Omental fat pad (tissue), 4 donors: ENCODE measurements at places on chromosomes 3 and 15. TPM values are rescaled to one million over a fixed set of nuclear protein-coding genes. Genes with fewer than 3 reads are reported as not detected.

DNA sequence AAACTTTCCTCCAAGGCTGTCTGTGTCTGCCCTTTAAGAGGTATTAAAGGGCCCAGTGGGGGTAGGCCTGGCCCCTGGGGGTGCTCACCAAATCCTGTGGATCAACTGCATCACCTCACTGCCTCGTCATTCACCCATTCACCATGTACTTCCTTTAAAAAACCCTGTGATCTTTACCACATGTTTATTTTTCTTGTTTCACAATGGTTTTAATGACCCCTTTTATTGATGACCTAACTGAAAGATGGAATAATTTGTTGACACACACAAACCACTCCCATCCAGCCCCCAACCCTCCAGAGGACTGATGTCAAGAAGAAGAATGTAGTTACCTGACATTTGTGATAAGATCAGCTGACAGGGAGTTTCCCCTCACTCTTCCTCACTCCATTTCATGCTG is 40.8 kb downstream of the KCNAB1 start:
- no peak for DNase-seq

DNA sequence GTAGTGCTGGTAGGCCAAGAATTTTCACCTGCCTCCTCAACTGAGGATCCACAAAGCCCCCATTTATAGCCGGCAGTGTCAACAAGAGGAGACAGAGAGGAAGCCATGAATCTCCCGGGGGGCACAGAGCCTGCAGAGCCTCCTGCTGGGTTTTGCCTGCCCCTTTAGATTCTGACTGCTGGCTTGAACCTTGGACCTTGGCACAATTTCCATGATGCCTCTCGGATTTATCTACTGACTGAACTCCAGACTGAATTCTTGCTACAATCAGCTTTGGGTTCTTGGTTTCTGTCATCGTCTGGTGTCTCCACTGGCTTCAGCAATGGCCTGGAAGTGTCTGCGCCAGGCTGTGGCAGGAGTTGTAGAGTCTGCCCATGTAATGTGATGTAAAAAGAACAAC is 80.7 kb downstream of the GPR156 start:
- no peak for DNase-seq

DNA sequence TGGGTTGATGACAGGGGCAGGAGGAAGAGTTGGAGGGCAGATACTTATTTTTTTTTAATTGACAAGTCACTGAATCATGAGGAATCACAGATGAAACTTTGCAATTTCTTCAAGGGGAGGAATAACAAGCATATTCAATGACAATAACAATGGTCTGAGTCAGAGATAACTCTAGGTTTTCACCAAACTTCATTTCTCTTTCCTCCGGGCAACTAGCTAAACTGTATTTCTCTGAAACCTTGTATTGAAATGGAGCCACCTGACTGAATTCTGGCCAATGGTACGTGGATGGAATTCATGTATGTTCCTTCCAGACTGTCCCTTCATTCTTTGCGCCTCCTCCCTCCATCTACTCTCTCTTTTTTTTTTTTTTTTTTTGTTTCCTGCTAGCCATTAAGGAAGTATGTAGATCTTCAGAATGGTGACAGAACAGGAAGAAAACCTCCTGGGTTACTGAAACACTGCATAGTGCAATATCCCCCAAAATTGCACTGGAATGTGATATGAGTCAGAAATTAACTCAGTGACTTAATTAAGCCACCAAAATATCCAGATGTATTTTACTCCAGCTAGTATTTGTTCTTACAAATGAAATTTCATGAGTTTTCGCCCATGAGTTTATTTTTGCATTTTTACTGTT is 495.4 kb downstream of the OTOL1 start:
- DNase-seq, result no peak

- DNase-seq, result no peak
Observed at GRCh38 chr3:49871531-49872153, 1.9 kb upstream of the CAMKV start.

The CAMP gene
- 8.7 TPM for total RNA-seq

- no peak for DNase-seq
Observed at GRCh38 chr15:37166402-37166801, 66.1 kb upstream of the MEIS2 start.
